ENCODE measurements at places on chromosomes 7 and 10.

GRCh38 chr7:41060796-41061195, 642.1 kb downstream of the INHBA start:
- no peak for DNase-seq

GRCh38 chr10:86162696-86163400, 203.7 kb downstream of the GRID1 start:
- no peak for DNase-seq

DNA sequence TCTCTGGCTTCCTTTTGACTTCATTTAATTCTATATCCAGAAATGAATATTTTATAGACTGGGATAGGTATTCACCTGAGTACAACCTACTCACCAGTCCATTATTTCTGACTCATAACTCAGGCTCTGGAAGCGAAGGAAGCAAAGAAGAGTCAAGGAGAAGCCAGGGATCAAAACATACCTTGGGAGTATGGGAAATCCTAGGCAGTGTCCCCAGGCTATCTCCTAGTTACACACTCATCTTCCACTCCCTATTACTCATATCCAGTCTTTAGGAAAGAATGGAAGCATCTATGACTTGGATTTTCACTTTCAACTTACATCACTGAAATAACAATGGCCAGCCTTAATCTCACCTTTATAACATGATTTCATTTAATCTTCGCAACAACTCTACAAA, 40.9 kb upstream of the ELAPOR2 start:
- DNase-seq: no peak

GRCh38 chr10:5018134-5018533, 14.5 kb upstream of the AKR1C2 start:
- DNase-seq: no peak

- DNase-seq: no peak
These were observed 25.1 kb downstream of the HDAC9 start for GRCh38 chr7:18520450-18521235.

DNA sequence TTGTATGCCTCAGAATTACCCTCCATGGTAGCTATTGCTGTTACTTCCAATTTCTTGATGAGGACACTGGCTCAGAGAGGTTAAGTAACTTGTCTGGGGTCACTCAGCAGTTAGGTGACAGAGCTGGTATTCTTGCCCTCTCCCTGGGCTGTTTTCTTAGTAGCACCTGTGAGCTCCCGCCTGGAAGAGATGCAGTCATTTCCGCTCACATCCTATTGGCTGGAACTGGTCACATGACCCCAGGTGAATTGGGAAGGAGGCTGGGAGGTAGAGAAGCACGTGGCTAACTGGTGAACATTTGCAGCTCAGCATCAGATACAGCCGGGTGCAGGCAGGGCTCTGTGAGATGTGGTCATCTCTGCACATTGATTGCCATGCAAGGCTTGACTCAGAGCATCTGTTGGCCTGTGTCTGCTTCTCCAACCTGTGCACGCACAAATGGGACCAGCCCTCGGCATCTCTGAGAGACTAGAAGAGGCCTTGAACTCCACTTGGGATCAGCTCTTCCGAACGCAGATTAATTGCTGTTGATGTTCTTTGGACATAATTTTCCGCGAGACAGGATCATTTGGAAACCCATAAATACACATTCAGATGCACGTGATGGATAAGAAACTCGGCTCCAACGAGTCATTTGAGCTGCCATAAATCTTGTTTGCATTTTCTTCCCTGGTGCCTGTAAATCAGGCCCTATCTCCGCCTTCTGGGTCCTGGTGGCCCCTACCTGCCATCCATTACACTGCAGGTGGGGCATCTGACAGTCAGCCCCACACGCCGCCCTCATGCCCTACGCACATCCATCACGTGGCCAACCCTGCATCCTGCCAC, 42.8 kb downstream of the MYL10 start:
- no peak for DNase-seq

DNA sequence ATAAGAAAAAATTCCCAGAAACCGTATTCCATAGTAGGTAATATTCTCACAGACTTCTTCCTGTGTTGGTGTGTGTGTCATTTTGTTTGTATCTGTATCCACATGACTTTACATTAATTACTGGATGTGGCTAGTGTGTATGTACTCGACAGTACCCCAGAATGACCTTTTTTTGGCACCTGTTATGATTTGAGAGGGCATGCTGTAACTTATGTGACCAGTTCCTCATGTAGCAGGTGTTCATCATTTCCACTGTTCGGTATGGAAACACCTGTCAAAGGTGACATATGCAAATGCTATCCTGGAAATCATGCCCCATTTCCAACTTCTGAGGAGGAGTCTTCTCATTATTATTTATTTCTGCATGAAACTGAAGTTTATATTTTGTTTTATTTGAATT, 89.3 kb downstream of the ZMYND11 start:
- no peak for DNase-seq

- DNase-seq: peak; percentile 47
These were observed 31.3 kb upstream of the LOXL4 start for GRCh38 chr10:98299341-98299740.

- no peak for DNase-seq
These were observed 38.2 kb downstream of the ANTXRL start for GRCh38 chr10:46325021-46325420.

- DNase-seq: no peak
These were observed 12.1 kb downstream of the OR9A4 start for GRCh38 chr7:141928146-141928844.

GRCh38 chr7:50818324-50818723, 35.6 kb upstream of the GRB10 start:
- no peak for DNase-seq

DNA sequence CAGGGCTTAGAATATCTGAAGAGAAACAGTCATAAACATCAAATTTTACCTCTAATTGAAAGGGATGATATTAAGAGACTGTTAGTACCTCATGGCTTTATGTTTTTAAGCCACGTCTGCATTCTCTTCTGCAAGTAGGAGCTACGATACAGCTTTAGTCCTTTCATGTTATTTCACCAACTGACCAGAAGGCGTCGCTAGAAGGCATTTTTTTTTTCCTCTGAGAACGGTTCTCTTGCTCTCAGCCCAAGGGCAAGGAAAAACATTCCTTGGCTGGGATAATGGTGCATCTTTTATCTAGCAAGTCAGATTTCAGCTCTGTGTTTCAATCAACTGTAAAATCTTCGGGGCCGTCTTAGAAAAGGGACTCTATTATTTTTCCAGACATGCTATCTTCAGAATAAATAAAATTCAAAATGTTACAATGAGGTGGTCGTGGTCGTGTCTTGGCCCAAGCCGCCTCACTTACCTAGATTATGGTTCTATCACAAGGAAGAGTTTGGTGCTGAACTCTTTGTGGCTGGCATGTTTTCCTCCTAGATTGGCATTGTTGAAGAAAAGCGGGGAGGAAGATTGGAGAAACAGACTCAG, 41.6 kb upstream of the LYZL2 start:
- DNase-seq: no peak

GRCh38 chr10:4532976-4533375, 293.0 kb upstream of the AKR1E2 start:
- no peak for DNase-seq

- DNase-seq: no peak
These were observed 43.4 kb upstream of the HECTD2 start for GRCh38 chr10:91366704-91367103.

GRCh38 chr7:1087952-1088920, at the start of gene GPER1:
Gene GPER1, plus strand, starts transcription at chr7:1088113. Its CDS starts 3,616 bp downstream, at chr7:1091729.
- DNase-seq: no peak

- no peak for DNase-seq
These were observed 12.3 kb downstream of the BTAF1 start for GRCh38 chr10:91935886-91936285.

DNA sequence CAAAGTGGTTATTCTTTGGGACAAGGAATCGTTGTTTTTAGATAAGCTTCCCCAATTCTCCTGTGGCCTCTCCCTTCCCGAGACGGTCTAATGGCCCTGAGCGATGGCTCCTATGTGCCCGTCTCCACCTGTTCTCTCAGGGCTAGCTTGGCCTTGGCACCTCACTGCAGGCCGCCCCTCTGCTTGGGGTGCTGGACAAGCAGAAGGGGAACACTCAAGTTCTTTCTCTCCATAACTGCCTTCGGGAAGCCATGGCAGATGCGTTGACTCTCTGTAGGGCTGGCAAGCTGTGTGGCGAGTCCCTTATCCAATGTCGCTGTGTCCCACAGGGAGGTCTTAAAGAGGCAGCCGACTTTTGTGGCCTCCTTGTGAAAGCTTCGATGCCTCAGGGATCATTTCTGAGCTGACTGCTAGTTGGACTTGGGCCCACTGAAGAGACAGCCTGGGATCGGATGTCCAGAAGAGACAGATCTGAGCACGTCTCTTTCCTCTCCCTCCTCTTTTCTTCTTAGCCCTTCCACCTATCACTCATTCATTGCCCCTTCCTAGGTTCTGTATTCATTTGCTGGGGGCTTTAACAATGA, 70.8 kb downstream of the GRK5 start:
- no peak for DNase-seq

DNA sequence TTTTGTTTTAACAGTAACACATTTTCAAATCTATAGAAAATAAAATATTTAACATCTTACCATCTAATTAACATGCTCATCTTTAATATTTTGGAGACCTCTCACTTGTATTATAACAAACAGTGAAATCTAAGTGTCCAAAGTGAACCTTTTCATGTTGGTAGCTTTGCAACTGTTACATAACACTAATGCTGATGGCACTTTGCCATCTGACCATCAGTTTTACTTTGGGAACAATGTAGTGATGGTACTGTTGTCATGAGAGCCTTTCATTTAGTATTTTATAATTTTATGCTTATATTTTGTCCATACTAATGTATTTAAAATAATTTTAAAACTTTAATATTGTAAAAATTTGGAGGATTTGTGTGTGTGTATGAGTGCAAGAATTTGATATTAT, 1017.0 kb upstream of the KCND2 start:
- no peak for DNase-seq

- DNase-seq: no peak
These were observed 54.0 kb downstream of the MALSU1 start for GRCh38 chr7:23353172-23353571.

GRCh38 chr10:21406595-21407193, 118.8 kb downstream of the SKIDA1 start:
- no peak for DNase-seq

DNA sequence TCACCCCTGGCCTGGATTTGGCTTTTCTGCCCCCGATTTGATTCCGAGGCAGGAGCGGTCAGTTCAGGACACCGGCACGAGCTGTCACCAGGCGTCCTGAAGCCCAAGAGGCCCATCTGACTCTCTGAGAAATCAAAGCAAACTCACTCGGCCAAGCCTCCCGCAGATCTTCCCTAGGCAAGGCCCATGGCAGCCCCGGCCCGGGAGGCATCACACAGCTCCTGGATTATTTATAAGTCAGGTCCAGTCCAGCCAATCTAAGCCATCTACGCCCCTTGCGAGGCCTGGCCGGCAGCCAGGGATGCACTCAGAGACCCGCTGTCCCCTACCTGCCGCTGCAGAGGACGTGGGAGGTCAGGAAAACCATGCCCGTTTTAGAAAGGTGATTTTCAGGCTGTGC, 87.3 kb upstream of the DIP2C start:
- DNase-seq: no peak

- no peak for DNase-seq
These were observed 89.2 kb upstream of the ATP6V0A4 start for GRCh38 chr7:138887085-138887710.

DNA sequence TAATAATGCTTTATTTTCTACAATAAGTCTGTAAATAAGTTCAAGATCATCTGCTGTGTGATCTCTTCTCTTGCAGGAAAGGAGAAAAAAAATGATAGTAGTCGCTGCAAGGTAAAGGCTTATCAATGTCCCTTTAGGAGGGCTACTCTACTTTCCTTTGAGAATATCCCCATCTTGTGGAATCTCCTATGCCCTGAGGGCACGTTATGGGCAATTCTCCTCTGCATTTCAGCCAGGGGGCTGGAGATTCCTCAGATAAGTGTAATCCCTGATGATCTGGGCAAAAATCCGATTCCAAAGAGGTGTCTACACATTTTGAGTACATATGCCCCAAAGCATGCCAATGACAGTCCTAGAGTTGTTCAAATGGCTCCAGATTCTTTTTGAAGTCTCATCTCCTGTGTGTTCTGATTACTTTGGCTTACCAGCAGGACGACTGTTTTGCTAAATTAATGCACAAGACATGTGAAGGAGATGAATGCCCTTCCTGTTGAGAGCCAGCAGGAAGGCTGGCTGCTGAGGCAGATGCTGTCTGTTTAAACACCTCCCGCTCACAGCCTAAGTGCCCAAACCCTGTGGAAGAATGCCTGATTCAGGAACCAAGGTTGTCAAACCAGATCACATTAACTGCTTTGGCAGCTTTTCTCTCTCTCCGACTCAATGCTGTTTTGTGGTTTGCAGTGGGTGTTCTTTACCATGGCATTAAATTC, 171.2 kb upstream of the COL1A2 start:
- DNase-seq: no peak

GRCh38 chr10:70109064-70109729, 23.4 kb downstream of the AIFM2 start:
- DNase-seq: no peak

DNA sequence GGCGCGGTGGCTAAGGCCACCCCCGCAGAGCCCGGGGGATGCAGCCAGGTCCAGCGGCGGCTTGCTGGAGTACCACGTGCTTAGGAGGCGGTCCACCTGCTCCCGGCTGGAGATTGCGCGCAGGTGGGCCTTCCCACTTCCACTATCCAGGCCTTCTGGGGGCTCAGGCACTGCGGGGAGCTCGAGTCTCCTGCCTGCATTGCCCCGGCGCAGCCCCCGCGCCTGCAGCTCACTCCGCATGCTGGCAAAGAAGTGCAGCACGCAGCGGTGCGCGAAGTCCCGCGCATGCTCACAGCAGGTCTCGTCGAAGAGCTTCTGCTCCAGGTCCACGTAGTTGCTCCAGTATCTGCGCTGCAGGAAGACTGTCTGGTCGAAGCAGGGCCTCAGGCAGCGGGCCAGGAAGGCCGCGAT, 5.8 kb downstream of the CALHM3 start:
- no peak for DNase-seq

- no peak for DNase-seq
These were observed 68.5 kb downstream of the RSU1 start for GRCh38 chr10:16748749-16749148.

DNA sequence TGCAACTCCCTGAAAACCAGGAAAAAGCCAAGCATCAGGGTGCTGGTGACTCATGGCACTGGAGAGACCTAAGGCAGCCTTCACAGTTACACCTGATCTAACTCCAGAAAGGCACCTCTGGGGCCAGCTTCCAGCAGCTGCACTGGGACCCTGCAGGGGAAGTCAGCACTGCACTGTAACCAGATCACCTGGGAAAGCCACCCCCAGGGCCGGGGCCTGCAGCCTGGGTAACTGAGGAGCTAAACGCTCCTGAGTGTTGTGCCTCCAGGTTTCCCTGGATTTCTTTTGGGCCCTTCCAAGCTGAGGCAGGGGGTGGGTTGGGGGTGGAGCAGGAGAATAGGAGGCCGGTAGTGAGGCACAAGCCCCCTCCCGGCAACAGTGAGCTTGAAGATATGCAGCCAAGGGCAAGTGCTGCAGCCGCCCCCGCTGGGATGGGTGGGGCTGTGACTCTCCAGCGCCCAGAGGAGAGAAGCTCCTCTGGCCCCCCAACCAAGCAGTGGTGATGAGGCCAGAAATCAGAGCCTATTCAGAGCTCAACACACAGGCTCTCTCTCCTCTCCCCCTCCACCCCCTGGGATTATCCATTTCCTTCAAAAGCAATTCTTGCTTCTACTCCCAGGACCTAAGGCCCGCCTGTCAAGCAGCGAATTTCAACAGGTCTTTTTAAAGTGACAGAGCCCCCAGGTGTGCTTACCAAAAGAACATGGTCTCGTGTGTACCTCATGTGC, 2.6 kb downstream of the CXCL12 start:
- no peak for DNase-seq

Data from D721Med (cell line).